Left kidney (tissue), 8 donors: ENCODE measurements at places on chromosomes 6 and 20. TPM values are rescaled to one million over a fixed set of nuclear protein-coding genes. Genes with fewer than 3 reads are reported as not detected.

HM13 gene
- 139 TPM for polyA plus RNA-seq

IL17F gene
- 0.40 TPM for polyA plus RNA-seq

- no peak for DNase-seq
Measured at GRCh38 chr6:44339301-44339700, 3.1 kb upstream of the SPATS1 start.

PLA2G7 gene
- 2.6 TPM for polyA plus RNA-seq

DNA sequence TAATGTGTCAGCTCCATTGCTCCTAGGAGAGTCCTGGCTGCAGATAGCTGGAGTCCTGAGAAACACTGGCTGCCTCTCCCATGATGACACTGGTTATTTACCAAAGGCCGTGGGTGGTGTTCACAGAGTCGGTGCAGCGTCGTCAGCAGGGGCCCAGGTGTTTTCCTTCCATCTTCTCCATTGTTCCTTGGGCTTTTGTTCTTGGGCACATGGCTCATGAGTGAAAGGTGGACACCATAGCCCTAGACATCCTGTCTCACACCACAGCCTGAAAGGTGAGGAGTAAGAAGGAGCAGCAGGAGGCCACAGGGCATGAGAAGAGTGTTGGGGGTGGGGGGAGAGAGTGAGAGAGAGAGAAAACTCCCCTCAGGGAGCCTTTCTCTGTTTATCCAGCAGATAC lies 9.1 kb downstream of the CST5 start:
- no peak for DNase-seq

- DNase-seq: no peak
Measured at GRCh38 chr6:38877721-38878120, 162.6 kb downstream of the DNAH8 start.

PTPRT gene
- polyA plus RNA-seq: 0.53 TPM

TFAP2C gene
- polyA plus RNA-seq: 1.1 TPM

EBF4 gene
- polyA plus RNA-seq: 31.4 TPM
